ENCODE measurements at places on chromosomes 11 and 22. TPM values are rescaled to one million over a fixed set of nuclear protein-coding genes. Genes with fewer than 3 reads are reported as not detected.

The MS4A6E gene
- not detected for total RNA-seq

The SMIM35 gene
- total RNA-seq, result under 0.01 TPM

The PGA5 gene
- not detected for total RNA-seq

The OR4A16 gene
- total RNA-seq, result not detected

The DERL3 gene
- total RNA-seq, result 1.6 TPM

The SCYL1 gene
- 40.6 TPM for total RNA-seq

The SERPIND1 gene
- 5.8 TPM for total RNA-seq

The LRRC55 gene
- 26.8 TPM for total RNA-seq

The OR52A1 gene
- total RNA-seq, result not detected

The MMP27 gene
- total RNA-seq, result not detected

The PARVA gene
- 8.3 TPM for total RNA-seq

The FERMT3 gene
- 2.3 TPM for total RNA-seq

The CFAP300 gene
- total RNA-seq, result 6.7 TPM

Data from diencephalon (tissue), 1 donor.